ENCODE measurements at places on chromosomes 2 and 18.

DNA sequence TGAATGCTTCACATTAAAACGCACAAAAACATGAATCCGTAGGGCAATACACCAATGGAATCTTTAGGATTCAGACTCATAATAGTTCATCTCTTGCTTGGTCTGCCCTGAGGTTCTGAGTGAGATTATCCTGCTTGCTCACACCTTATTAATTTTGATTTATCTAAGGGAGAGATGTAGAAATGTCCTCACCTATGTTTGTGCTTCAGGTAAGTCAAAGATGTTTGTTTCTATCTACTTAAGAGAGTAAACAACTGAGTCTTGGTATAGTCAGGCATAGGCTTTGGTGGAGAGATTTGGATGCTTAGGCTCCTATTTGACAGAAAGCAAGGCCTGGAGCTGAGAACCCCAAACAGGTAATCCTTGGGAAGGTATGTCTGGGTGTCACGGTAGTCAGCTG, 231.0 kb upstream of the TNP1 start:
- DNase-seq: no peak

GRCh38 chr2:196324211-196324610, 152.8 kb upstream of the STK17B start:
- DNase-seq: no peak

- DNase-seq: no peak
Measured at GRCh38 chr2:210598219-210598618, 41.8 kb downstream of the CPS1 start.

DNA sequence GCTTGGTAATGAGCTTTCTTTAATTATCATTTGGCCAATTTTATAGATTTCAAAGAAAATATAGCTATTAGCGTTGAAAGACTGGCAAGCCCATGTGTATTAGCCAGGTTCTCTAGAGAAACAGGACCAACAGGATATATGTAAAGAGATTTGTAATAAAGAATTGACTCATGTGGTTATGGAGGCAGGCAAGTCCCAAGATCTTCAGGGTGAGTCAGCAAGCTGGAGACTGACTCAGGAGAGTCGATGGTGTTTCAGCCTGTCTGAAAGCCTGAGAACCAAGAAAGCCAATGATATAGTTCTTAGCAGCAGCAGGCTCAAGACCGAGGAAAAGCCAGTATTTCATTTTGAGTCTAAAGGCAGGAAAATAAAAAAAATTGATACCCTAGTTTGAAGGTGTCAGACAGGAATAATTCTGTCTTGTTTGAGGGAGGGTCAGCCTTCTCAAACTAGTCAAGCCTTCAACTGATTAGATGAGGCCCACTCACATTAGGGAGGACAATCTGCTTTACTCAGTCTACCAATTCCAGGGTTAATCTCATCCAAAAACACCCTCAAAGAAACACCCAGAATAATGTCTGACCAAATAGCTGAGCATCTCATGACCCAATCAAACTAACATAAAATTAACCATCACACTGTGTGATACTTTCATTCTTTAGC, 78.3 kb upstream of the CRIM1 start:
- DNase-seq: no peak

DNA sequence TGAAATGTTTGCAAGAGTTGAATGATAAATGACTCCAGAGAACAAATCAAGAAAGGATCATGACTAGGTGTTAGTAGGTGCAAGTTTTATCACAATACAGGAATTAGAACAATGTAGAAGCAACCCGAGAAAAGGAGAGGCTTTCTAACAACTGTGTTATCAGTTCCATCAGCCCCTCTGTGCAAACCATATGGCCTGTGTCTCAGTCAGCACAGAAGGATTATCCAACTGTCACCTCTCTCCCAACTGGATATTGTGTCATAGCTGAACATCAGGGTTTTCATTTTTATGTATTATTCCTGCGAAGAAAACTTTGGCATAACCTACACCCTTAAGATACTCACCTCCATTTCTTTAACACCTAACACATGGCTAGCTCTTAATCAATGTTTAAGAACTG, 321.6 kb upstream of the RND3 start:
- DNase-seq: no peak

GRCh38 chr2:58194458-58194857, 46.7 kb downstream of the FANCL start:
- no peak for DNase-seq

DNA sequence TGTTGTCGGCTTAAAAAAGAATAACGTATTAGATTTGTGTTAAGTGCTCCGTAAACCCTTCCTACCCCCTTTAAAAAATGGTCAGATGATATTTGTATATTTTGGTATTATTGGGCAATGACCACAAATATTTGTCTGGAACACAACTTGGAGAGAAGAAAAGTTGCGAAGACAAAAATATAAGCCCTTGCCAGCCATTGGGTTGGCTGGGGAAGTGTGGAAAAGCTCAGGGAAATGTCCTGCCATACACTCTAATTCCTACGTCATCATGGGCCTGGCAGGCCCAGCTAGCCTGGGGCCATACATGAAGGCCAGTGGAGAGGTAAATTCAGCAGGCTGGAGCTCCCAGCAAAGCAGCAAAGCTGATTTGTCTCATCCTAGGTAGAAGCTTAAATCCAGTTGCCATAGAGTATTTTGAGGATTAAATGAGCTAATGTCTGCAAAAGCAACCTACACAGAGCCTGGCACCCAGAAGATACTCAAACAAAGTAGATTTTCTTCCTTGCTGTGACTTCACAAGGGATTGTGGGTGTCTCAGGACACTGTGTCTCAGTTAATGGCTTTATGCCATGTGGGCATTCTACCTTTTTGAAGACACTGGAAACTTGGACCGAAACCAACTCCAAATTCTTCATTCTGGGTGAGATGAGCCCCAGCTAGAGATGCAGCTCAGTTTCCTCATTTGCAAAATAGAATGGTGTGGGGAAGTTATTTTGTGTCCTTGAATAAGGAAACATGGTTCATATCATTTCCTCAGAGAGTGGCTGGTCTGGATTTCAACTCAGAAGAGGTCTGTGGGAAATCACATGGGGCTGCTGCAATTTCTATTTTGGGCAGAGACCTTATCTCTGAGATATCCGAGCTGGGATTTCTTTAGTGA, 87.9 kb upstream of the MAP4K3 start:
- no peak for DNase-seq

DNA sequence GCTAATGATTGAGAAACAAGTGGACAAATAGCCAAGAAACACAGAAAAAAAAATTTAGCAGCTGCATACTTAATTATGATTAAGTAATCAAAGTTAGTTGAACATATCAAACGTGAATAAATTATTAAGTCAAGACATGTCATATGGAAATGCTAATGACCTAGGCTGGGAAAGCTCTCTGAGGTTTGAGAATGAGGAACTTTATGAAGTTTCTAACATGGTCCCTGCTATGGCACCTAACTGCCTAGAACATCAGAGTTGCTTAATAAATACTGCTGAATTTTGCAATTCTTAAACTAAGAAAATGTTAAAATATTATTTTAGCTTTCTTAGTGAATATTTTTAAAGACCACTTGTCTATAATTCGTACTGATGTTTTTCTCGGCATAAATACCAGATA, 99.8 kb downstream of the AFF3 start:
- DNase-seq: no peak

GRCh38 chr2:128329607-128330006, 10.9 kb upstream of the HS6ST1 start:
- no peak for DNase-seq

- no peak for DNase-seq
Measured at GRCh38 chr18:66342577-66342976, 261.3 kb downstream of the CDH19 start.

- DNase-seq: no peak
Measured at GRCh38 chr18:7980136-7980535, 413.0 kb downstream of the PTPRM start.

- no peak for DNase-seq
Measured at GRCh38 chr2:6999211-6999877, 82.1 kb downstream of the RNF144A start.

DNA sequence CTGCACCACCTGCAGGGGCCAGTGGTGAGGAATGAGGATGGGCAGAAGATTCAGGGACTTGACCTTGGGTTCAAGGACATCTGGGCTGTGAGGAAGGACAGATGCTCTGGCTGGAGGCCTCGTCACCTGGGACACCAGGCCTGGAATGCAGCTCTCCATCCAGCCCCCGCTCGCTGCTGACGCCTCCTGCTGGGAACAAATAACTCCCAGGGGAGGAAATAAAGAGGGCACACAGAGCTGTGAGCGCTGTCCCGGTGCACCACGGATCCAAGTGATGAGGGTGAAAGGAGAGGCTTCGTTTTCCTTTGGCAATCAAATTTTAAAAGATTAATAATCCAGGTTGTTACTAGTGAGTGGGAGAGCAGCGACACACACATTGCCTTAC, 368.0 kb upstream of the MYT1L start:
- no peak for DNase-seq

DNA sequence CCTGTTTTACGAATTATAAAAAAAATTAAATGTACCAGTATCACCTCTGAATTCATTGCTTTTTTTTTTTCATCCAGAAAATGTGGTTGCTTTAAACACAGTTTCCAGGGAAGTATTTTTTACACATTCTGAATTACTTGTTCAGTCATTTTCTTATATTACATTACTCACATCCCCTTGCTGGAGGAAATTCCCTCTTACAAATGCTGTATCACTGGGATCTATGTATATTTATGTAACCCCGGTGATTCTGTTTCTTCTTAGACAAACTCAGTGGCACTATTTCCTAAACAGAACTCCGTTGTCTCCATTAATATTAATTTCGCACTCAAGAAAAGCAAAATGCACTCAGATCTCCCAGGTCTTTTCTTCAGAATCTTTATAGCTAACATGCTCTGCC, 1078.5 kb upstream of the ZEB2 start:
- DNase-seq: peak; percentile 94

DNA sequence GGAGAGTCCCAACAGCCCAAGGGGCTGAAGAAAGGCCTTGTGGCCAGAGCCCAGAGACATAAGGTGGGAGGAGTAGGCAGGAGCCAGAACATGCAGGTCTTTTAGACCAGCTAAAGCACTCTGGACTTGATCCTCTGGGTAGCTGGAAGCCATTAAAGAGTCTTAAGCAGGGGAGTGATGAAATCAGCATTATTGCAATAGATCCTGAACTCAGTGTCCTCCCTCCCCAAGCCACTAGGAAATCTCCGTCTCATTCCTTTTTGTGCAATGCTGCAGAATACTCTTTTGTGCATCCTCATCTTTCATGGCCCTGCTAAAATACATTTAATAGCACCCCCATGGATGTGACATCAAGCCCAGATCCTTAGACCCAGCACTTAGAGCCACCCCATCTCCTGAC, 58.6 kb upstream of the ZCCHC2 start:
- no peak for DNase-seq

DNA sequence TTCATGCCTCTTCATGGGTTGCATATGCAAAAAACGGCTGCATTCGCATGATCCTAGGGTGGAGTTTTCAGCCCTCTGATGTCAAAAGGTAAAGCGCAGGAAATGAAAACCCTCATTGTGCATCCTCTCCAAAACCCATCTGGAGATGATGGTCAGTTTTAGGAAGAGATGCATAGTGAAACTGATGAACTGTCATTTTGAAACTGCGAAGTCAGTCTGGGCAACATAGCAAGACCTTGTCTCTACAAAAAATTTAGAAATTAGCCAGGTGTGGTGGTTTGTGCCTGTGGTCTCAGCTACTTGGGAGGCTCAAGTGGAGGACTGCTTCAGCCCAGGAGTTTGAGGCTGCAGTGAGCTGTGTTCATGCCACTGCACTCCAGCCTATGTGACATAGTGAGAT, 2.5 kb upstream of the TTLL4 start:
- no peak for DNase-seq

DNA sequence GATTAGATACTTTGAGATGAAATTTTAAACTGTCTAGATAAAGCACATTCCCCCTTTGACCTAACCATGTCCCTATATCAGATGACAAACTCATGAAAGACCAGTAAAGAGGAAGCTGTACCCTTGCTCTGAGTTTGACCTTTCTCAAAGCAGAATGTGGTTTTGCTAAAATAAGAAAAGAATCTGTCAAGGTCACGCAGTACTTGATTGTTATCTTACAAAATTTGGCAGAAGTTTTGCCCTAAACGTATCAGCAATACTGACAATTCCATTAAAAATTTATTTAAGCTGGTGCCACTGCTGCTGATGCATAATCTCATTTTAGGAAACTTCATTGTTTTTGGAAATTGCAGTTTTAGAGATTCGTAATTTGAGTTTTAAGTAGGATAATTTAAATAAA, 31.2 kb upstream of the GALM start:
- DNase-seq: no peak

- DNase-seq: peak; percentile 77
Measured at GRCh38 chr2:237222178-237222577, 136.5 kb downstream of the COPS8 start.

- no peak for DNase-seq
Measured at GRCh38 chr18:46892842-46893241, 24.5 kb downstream of the PIAS2 start.

- no peak for DNase-seq
Measured at GRCh38 chr2:220999356-220999755, 572.7 kb downstream of the EPHA4 start.

DNA sequence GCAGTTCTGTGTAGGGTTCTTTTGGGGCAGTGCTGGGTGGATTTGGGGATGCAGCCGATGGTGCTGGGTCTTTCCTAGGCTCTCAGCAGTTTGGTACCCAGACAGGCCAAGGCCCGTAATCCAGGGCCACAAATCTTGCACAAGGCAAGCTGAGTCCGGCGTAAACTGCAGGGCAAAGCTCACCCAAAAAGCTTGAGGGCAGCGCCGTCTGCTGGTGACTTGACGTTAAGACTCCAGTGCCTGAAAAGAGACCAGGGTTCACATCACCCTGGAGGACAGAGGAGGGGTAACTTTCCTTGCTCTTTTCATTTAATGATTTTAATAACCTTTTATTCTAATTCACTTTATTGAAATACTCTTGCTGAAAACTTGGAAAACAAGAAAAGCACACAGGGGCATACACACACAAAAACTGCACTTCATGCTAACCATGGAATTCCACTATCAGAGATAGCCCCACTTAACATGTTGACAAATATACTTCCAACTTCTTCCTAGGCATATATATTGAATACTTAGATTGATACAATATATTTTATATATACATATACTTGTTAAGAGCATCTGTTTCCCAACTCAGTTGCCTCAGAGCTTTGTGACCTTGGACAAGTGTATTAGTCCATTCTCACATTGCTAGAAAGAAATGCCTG, 38.9 kb downstream of the CNGA3 start:
- DNase-seq: peak; percentile 78

GRCh38 chr18:79915161-79916127, 36.0 kb downstream of the SLC66A2 start:
- DNase-seq: no peak

DNA sequence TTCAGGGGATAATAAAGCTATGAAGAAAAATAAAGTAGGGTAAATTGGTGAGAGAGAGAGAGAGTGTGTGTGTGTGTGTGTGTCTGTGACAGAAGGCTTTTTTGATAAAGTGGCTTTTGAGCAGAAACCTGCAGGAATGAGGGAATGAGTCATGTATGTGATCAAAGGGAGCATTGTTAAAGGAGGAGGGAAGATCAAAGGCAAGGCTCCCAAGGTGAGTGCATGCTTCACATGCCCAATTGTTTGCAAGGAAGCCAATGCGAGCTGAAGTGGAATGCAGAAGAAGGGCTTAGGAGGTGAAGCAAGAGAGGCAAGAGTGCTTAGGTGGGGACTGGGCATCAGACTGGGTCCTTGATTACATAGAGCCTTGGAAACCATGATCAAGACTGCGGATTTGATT, 96.8 kb downstream of the DNAH6 start:
- no peak for DNase-seq

GRCh38 chr2:25184254-25184653, 15.9 kb upstream of the POMC start:
- no peak for DNase-seq

- DNase-seq: peak; percentile 76
Measured at GRCh38 chr18:48663931-48664847, 125.4 kb downstream of the CTIF start.

GRCh38 chr18:57854726-57855125, 51.6 kb upstream of the ATP8B1 start:
- no peak for DNase-seq

Measured in lung microvascular endothelial cell (primary cell).